ENCODE measurements at places on chromosomes 11 and 22.

DNA sequence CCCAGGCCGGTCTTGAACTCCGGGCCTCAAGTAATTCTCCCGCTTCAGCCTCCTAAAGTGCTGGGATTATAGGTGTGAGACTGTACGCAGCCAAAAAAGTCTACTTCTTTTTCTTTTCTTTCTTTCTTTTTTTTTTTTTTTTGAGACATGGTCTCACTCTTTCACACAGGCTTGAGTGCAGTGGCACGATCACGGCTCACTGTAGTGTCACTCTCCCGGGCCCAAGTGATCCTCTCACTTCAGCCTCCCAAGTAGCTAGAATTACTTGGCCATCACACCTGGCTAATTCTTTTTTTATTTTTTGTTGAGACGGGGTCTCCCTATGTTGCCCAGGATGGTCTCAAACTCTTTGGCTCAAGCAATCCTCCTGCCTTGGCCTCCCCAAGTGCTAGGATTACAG is 3.6 kb upstream of the UBE2L3 start:
- DNase-seq = no peak

GRCh38 chr11:63680834-63681320 is 423 bp upstream of the RTN3 start:
- DNase-seq = peak; percentile 69

GRCh38 chr11:36719358-36720107 is 121.5 kb upstream of the RAG2 start:
- no peak for DNase-seq

DNA sequence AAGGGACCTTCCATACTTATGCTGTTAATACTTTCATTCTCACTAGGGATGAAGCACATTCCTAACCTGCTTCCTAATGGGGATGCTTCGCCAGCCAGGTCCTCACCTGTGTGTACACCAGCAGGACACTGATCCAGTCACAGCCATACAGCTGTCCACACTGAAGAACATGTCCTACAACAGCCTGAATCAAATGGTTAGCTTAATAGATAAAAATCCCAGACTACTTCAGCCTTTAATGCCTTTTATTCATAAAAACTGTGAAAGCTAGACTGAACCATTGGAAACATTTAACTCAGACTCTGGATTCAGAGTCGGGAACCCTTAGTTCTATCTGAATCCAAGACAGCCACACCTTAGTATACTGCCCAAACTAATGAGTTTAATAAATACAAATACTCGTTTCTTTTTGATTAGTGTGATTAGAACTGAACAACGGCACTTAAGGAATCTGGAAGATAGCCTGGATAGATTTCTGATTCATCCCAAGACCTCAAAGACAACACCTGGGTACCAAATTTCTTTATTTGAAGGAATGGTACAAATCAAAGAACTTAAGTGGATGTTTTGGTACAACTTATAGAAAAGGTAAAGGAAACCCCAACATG is 3.3 kb downstream of the FTH1 start:
- no peak for DNase-seq

- DNase-seq = peak; percentile 45
Observed at GRCh38 chr11:9594267-9595046, 21.0 kb downstream of the WEE1 start.

DNA sequence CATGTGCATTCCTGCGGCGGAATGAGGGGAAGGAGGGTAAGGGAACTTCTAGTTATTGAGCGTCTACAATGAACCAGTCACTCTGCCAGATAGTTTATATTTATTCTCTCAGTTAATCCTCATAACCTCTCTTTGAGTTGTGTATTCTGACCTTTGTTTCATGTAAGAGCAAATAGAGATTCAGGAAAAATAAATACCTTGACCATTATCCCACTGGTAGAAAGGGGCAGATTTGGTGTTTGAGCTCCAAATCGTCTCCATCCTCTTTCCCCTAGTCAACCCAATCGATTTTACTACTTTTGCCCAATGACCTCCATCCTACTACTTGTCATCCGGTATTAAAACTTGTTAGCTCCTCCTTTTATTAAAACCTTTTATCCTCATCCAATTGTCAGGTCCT is 157.1 kb upstream of the SESN3 start:
- DNase-seq = no peak

- DNase-seq = no peak
Observed at GRCh38 chr11:95727620-95728019, 62.0 kb downstream of the FAM76B start.

DNA sequence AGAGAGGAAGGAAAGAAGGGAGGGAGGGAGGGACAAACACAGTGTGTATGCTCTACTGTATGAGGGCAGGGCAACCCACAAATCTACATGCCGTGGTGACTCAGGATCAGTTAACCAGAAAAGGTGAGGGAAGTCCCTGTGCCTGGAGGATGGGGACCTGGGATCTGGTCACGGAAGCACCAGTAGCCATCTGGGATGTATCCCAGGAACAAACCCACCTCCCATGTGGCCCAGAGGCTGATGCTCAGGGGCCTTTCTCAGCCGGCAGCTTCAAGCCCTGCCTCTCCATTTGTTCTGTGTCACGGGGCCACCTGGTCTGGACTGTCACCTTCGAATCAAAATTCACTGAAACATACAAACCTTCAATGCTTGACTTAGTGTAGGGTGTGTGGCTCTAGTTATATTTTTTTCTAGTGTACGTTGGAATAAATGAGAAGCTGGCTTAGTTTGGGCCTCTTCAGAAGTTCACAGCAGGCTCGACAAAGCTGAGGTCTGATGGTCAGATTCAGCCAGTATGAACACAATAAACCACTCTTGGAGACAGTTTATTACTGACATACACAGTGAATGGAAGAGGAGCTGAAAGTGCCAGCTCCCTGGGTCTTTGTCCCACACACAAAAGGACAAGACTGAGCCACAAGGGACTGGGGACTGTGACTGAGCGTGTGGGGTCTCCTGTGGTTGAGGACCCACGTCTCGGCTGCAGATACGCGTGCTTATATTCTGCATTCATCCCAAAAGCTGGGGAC is 23.5 kb upstream of the RTL6 start:
- DNase-seq = no peak

DNA sequence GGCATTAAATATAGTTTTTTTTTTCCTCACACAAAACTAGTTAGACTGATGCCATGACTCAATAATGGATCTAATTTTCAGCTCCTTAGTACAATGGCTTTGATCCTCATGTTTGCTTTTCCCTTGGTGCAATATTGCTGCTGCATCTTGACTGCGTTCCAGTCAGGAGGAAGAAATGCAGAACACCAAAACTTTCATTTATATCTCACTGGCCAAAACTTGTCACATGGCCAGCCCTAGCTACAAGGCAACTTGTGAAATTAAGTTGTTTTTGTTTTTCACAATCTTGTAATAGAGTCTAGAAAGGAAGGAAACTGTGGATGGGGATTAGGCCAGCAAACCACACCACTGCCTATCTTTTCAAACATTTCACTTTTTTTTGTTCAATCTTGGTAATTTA is 36.7 kb downstream of the SMC1B start:
- DNase-seq = no peak

DNA sequence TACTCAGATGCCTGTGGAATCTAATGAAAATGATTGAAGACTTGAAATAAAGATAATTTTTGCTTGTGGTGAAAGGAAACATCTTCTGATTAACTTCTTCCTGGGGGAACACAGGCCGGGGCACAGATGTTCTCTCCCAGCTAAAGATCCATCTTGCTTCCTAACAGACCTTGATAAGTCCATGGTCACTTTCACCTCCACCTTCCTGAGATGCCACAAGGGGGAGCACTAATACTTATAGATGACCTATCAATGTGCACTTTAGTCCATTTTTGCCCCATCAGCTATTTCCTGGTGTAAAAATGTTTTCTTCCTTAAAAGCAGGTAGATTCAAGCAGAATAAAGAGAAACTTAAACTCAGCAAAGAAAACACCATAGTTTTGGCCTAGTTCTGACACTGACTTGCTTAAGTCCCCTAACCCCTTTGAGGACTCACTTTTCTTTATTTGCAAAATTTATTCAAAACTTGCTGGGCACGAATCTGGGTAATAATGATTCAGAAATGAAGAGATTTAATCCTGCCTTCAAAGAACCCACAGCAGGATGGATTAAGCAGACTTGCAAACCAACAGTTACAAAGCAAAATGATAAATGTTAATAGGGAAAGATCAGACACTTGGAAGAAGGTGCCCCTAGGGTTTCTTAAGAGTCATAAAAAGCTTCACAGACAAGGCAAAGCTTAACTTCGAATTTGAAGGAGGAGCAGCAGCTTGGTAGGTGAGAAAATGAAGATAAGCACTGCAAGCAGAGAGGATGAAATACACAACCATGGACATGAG is 158.7 kb downstream of the RAB38 start:
- DNase-seq = peak; percentile 42

DNA sequence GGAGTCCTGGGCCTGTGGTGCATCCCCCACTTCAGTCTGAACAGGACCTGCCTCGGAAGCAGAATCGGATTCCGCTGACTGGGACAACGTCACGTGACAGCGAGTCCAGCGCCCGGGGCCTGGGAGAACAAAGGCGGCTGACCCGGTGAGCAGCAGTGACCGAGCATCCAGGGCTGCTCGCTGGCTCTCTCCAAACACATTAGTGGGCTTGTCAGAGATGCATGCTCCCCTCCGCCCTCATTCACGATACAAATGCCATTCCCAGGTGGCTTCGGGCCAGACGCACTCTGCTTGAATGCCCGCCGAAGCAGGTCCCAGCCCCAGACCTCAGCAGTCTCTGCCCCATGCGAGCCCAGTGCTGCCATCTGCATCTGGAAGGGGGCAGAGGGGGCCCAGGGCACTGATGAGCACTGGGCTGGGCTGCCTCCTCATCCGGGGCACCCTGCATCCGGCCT is 91.0 kb downstream of the WNT7B start:
- no peak for DNase-seq

GRCh38 chr11:72378704-72379383 is 55.5 kb downstream of the CLPB start:
- no peak for DNase-seq

DNA sequence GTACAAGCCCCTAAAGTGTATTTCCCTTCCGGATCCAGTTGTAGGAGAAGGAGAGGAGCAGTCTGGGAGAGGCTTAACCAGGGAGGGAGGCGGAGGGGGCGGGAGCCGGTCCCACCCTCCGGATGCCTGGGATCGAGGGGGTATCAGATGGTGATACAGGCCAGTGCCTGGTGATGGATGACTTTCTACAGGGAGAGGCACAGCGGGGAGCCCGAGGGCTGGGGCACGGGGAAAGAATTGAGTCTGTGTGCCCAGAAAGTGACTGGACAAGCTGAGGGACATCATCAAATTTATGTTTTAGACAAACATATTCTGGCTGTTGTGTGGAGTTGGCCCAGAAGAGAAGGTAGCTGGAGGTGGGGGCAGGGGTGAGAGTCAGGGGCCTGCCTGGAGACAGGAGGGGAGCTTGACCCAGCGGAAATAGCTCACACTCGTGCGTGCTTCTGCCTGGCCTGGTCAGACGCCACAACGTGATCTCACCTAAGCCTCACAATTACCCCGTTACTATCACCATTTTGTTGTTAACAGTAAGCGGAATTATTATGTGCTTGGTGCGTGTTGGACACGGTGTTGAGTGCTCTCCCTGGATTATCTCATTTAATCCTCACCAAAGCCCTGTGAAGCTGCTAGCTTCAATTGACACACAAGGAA is 42.4 kb downstream of the AMPD3 start:
- no peak for DNase-seq

GRCh38 chr11:133980665-133981064 is 23.9 kb upstream of the IGSF9B start:
- DNase-seq = no peak

- no peak for DNase-seq
Observed at GRCh38 chr11:121298774-121299173, 6.2 kb downstream of the SC5D start.

- no peak for DNase-seq
Observed at GRCh38 chr22:33014621-33015020, 43.6 kb downstream of the SYN3 start.

DNA sequence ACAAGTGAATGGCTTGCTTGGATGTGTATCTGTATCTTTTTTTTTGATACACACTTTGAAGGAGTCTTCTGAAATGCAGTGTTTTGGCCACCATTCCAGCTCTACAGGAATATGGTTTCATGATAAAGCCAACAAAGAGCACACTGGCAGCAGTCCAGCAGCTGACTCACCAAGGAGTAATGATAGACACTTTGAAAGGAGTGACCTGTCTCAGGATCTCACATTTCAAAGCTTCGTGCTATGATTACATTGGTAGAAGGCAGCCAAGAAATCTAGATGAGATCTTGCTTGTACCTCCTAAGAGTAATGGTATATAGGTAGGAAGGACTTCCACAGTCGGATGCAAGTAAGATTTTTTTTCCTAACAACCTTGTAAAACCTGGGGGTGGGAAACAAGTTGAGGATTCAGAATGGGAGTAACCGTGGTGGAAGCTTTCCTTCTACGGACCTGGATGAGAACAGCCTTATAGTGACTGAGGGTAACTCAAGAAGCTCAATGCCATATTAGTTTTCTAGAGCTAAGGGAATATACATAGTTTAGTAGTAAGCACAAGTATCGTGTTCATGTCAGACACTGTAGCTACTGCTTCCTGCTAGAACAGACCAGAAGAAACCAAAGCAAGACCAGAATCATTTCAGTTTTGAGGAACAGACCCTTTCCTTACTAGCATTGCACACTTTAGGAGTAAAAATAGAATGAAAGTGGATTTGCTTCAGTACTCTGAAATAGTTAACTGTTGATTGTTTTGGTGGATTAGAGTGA is 25.0 kb downstream of the MTMR3 start:
- DNase-seq = peak; percentile 53

- DNase-seq = no peak
Observed at GRCh38 chr22:40485813-40486667, 115.6 kb downstream of the SGSM3 start.
